Activated T-cell treated with anti-CD3 and anti-CD28 coated beads for 4 hours (primary cell): ENCODE measurements at places on chromosomes 3 and 15.

DNA sequence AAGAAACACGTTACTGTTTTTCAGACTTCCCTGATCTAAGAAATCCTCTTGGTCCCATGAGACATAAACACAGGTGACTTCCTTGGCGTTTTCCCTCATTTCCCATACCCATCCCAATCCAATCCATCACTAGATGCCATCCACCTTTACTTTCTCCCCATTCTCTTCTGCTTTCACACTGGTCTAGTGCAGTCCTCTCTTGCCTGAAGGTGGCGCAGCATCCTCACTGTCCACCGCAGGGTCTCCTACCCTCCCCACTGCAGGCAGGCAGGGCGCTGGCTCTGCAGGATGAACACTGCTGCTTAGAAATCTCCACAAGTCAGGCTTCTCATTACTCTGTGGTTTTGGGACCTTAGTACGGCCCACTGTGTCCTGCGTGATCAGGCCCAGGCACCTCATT lies 58.2 kb downstream of the RAB7A start:
- no peak for DNase-seq

DNA sequence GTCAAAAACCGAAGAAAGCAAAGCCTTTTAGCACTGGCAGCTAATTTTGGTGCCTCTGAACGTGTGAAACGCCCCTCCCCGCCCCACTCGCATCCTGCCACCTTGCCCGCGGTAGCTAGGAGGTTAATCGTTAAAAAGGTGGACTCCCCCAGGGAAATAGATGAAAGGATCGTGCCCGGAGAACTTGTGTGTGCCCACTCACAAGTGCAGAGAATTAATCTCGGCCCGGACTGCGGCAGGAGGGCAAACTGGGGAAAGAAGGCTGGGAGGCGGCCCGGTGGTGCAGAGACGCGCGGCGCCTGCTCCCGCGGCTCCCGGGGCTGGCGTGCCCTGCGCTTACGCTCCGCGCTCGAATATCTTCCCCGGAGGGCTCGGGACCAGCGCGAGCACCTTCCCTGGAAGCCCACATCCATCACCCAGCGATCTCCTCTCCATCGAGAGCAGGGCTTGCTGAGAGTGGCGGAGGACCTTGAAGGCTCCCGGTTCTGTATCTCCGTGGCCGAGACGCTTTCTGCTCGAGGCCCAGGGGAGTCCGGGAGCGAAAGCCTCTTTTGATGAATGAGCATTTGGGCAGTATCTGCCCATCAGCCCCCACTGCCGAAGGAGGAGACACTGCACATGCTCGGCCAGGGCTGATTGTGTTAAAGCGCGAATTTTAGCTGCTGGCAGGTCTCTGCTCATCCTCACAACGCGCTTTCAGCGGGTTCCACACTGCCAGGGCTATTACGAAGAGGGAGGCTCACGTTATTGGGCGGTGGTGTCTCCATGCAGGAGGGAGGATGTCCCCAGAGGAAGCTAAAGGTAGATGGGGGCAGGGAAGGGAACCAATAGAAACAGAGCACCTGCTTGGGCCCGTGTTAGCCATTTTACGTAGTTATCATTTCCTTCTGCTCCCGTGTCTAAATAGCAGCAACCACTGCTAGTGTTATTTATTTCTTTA lies 1.3 kb upstream of the SPTSSB start:
- no peak for DNase-seq

DNA sequence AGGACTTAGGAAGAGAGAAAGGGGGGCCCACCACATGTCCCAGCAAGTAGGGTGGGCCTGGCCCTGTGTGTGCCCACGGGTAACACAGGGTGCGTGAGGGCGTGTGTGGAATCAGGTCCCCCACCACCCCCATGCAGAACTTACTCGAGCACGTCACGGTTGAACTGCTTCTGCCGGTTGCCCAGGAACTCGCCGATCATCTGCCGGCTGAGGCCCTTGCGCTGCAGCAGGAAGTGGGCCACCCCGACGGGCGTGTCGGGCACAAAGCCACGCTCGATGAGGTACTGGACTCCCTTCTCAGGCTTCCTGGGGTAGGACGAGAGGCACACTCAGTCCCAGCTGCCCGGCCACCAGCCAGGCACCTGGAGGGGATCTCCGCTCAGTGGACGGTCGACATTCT lies 83.1 kb upstream of the RPL32 start:
- DNase-seq, result no peak

GRCh38 chr3:82957079-82957478 lies 1195.6 kb upstream of the GBE1 start:
- no peak for DNase-seq

DNA sequence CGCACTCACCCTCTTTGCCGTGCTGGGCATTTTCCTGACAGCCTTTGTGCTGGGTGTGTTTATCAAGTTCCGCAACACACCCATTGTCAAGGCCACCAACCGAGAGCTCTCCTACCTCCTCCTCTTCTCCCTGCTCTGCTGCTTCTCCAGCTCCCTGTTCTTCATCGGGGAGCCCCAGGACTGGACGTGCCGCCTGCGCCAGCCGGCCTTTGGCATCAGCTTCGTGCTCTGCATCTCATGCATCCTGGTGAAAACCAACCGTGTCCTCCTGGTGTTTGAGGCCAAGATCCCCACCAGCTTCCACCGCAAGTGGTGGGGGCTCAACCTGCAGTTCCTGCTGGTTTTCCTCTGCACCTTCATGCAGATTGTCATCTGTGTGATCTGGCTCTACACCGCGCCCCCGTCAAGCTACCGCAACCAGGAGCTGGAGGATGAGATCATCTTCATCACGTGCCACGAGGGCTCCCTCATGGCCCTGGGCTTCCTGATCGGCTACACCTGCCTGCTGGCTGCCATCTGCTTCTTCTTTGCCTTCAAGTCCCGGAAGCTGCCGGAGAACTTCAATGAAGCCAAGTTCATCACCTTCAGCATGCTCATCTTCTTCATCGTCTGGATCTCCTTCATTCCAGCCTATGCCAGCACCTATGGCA lies 41.1 kb upstream of the CSTA start:
- DNase-seq, result no peak

DNA sequence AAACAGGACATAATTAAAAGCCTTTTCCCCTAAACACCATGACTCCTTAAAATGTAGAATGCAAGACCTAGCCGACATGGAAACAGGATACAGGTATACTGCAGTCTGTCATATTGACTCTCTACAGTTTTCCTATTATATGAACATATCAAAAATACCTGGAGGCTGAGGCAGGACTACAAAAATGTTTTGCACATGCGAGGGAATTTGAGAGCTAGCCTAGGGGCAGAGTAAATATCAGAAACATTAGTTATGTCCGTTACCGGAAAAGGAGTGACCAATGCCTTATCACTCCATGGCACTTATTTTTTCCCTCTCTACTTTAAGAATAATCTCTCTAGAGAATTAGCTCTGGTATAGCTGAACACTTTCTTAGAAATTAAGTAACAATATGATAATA lies 732.3 kb downstream of the TUSC7 start:
- no peak for DNase-seq

- no peak for DNase-seq
Observed at GRCh38 chr15:42120285-42120684, 25.9 kb upstream of the PLA2G4D start.

GRCh38 chr3:113775516-113775915 lies 28.7 kb downstream of the ATP6V1A start:
- no peak for DNase-seq

DNA sequence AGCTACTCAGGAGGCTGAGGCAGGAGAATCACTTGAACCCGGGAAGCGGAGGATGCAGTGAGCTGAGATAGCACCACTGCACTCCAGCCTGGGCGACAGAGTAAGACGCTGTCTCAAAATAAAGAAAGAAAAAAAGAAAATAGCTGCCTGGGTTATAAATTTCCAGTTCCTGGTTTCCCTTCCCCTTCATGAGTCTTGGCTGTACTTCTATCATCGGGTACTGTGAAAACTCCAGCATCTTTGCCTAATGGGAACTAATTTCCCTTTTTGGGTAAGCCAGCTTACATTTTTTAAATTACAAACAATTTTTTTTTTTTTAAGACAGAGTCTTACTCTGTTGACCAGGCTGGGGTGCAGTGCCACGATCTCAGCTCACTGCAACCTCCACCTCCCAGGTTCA lies 15.0 kb downstream of the DENND4A start:
- DNase-seq, result no peak

- DNase-seq, result no peak
Observed at GRCh38 chr15:69120732-69121131, 39.7 kb upstream of the GLCE start.

DNA sequence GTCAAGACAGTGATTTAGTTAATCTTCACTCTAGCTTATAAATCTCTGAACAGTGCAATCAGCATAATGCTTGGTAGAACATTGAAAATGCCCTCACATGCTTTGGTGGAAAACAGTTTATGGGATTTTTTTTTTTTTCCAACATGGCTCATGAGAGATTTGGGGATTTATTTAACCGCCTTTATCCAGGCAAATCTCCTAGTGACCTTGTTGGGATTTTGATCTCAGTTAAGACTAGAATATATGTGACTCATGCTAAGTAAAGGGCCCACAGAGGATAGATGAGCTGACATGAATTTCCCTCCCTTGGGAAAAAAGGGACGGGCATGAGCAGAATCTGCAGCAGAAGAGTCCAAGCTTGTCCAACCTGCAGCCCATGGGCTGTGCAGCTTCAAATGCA lies 18.7 kb downstream of the LRTM1 start:
- no peak for DNase-seq

DNA sequence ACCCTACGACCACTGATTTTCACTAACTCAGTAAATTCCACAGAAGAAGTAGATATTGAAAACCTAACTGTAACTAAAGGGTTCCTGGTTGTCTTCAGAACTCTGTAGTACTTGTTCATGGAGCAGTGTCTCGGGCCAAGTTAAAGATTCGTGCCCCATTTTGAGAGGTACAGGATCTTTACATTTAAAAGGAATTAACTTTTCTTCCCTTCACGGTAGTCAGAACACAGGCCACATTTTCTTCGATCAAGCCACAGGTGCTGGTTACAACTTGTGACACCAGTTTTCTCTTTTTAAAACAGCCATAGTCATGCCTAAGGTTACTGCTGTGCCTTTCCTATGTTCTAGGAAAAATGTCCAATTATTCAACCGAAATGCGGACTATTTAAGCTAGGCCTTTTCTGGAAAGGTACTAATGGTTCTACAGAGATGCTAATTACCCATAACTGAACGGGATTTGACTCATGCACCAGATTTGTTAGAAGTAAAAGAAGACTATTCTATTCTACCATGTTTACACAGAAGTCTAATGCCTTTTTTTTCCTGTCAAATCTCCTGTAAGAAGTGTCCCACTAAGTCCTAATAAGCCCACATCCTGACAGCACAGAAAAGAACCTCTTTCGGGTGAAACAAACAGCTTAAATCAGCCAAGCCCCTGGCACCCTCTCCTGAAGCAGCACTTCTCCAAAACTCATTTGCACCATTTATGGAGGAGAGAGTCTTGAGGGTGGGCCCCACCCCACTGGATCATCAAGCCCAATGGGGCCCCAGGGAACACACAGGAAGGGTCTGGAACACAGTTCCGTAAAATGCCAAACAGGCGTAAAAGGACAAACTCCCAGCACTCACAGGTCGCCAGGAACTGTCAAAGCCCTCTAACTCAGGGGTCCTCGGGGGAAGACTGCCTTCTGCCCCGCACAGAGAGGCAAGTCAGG lies 1.9 kb downstream of the LRIG1 start:
- no peak for DNase-seq

- no peak for DNase-seq
Observed at GRCh38 chr3:175258763-175259162, 399.6 kb downstream of the NAALADL2 start.

DNA sequence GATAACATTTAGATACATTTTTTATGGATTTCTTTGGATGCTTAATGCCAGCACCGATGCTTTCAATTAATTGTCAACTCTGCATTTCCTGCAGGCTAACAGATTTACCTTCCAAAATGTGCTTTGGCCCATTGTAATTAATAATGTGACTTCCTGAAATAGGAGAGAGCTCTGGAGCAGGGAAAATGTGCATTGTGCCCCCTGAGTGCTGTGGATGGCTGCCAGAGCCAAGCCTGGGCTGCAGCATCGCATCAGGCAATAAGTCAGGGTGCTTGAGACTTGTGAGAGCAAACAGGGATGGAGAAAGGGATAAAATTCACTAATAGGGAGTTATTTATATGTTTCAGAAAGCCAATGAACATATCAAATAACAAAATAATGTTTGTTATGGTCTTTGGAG lies 133.8 kb downstream of the MOBP start:
- DNase-seq, result no peak

GRCh38 chr3:101677436-101678286 lies 729 bp upstream of the ZBTB11 start:
- no peak for DNase-seq

- DNase-seq, result no peak
Observed at GRCh38 chr15:78004919-78005634, 72.4 kb downstream of the TBC1D2B start.

DNA sequence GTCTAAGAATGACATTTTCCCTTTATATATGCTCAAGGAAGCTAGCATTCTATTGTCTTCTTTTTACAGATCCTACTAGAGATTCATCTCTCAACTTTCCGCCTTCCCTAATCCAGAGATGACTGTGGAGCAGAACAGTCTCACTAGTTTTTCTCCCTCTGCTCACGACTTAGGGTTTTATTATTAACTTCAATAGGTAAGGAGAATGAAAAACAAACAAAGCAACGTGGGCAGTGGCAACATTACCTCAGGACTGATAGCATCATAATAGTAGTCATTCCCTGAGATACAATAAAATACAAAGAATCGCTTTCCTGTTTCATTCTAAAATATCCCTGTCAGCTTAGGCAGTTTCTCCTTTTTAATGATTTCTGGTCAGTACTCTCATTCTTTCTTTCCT lies 154.3 kb upstream of the PLAAT1 start:
- no peak for DNase-seq

GRCh38 chr3:147099076-147099475 lies 307.3 kb downstream of the ZIC4 start:
- no peak for DNase-seq

DNA sequence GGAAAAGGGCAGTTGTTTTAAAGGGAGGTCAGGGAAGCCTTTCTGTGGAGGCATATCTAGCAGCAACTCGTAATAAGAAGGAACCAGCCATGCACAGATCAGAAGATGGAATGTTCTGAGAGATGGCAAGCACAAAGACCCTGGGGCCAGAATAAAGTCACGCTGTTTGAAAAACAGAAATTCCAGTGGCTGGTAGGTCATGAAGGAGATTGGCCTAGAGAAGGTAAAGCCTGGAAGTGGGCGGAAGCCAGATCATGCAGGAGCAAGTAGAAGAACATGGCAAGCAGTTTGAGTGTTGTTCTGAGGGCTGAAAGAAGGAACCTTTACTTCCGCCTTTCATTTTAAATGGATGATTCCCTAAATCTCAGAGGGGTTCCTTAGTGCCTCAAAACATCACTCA lies 208.1 kb upstream of the PPP2R3A start:
- DNase-seq, result no peak

- no peak for DNase-seq
Observed at GRCh38 chr15:30953731-30954378, 37.6 kb downstream of the MTMR10 start.

DNA sequence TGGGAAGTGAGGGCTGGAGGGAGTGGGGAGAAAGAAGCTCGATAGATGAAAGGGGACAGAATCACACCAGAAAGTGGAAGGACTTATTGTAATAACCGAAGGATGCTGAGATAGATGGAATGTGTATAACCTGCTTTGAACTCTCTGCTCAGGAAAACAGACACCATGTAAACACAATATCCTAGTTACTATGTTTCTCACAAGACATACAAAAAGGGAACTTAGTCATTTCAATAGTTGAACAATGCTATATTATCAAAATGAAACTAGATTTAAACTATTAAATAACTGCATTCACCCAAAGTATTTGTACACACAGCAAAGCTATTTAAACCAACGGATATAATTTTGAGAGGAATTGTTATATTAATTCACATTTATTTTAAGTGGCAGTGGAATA lies 108.3 kb upstream of the GADL1 start:
- DNase-seq, result no peak

- DNase-seq, result no peak
Observed at GRCh38 chr15:73983211-73983727, 8.8 kb downstream of the STOML1 start.
